Activated T-helper 1 cell treated with Interleukin-2 at 50 U/mL for 16 hours (primary cell): ENCODE measurements at places on chromosomes 1 and 21.

DNA sequence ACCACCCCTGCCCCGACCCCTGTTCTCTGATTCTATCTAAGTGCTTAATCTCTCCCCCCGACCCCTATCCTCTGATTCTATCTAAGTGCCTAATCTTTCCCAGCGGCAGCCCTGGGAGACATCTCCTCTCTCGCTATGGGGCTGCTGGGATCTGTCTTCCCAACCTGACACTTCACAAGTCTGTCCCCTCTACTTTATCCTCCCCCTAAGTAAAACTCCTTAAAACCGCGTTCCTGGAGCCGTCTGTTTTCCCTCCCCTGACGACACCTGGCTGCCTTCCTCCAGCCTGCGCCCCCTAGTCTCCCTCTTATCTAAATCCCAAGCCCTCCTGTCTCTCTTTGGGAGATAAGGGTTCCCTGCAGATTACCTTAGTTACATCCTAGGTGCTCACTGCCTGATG lies 30.5 kb downstream of the EPHB2 start:
- no peak for DNase-seq

DNA sequence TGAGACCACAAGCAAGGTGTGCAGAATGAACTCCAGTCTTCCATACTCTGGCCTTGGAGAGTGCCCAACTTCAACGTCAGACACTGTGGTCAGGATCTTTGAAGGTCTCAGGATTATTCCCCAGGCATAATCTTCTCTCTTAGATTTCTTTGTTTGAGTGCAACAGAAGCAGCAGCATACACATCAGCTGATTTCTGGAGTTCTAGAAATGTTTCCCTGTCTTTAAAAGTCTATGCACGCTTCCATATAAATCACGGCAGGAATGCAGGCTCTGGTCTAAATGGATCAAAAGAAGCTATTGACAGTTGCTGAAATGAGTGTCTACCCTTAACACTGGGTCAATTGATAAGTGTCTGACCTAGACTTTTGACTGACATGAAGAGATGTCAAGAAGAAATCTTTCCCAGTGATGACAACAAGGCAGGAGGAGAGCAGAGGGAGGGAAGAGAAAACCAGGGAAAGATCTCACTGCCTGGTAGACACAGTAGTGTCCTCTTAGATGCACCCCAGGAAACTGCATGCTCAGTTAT lies 279.7 kb downstream of the SPATA17 start:
- no peak for DNase-seq

DNA sequence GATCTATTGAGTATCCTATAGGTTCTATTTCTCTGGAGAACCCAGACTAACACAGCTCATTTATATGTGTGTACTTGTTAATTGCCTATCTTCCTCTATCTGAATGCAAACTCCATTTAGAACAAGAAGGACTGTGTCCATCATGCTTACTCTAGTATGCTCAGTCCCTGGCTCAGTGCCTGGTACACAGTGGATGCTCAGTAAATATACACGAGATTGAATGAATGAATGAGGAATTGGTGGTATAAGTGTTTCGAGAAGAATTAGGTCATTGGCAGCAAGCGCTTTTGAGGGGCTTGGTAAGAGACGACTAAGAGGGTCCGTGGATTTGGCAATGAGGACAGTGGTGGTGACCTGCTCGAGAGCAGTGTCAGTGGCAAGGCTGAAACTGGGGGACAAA lies 112.5 kb downstream of the CSMD2 start:
- DNase-seq, result no peak

- DNase-seq, result no peak
Measured at GRCh38 chr1:27038020-27038419, 25.4 kb upstream of the TENT5B start.

GRCh38 chr1:36301220-36301619 lies 4.9 kb upstream of the SH3D21 start:
- no peak for DNase-seq

GRCh38 chr1:187167555-187167954 lies 338.8 kb downstream of the PLA2G4A start:
- no peak for DNase-seq

- no peak for DNase-seq
Measured at GRCh38 chr1:53145051-53145600, 2.7 kb upstream of the SLC1A7 start.
